ENCODE measurements at places on chromosomes 16 and 17.

DNA sequence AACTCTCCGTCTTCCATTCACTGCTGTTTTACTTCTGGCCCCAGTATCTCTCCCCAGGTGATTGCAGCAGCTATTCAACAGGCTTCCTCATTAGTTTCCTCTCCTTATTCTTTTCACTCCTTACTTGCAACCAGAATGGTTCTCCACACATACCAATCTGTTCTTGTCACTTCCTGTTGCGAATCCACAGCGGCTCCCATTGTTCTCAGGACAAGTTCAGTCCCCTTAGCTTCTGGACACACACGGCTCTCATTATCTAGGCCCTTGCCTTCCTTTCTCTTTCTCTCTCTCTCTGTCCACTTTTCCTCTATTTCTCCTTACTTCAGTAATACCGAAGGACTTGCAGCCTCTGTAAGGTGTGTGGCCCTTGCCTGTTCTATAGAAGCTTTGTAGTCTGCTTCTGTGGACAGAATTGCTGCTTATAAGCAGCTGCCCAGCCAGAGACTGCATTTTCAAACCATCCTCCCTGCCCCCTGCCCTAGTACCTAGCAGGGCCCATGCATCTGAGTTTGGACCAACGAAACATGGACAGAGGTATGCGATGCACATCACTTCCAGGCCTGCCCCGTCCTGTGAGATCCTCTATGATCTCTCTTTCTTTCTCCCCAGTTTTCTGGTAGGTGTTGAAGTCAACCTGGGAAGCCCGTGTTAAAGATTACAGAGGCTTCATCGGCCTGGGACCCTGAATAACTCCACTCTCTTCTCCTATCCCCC is 45.7 kb downstream of the VAT1L start:
- peak; percentile 76 for DNase-seq

GRCh38 chr16:11210260-11210659 is 45.7 kb downstream of the SOCS1 start:
- DNase-seq = no peak

DNA sequence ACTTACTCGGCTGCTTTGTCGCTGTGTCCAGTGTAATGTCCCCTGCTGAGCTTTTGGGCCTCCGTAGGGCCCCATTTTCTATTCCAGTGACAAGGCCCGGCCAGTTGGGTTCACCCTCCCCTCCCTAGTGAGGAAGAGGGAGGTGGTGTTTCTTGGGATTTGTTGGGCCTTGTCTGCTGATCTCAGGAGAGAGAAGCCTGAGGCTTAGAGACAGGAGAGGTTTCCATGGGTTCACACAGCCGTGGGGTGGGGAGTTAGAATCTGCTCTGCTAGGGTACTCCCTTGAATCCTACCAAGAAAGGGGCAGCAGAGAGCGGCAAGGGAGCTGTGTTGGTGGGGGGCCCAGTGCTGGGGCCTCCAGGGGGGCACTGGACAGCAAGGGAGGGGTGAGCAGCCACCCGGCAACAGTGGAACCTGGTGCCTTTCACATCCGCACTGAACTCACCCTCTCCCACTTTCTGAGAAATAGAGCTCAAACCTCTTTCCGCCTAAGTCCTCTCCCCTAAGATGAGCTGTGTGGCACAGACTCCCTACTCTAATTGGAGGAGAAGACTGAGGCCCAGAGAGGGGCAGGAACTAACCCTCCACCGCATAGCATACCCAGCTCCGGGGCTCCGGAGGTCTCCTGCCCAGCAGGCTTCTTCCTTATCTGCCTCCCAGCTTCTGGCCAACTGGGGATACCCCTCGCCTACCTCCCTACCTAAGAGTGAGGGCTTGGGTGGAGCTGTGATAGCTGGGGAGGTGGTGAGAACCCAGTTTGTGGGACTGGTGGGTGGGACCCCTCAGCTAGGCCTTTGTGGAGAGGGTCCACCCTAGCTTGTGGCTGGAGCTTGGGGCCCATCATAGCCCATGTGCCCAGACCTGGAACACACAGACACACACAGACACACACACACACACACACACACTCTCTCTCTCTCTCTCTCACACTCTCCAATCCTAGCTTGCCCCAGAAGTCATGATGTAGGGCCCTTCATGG is 6.8 kb downstream of the TBKBP1 start:
- DNase-seq = no peak

- peak; percentile 54 for DNase-seq
Observed at GRCh38 chr16:4328046-4328781, 12.3 kb downstream of the GLIS2 start.

DNA sequence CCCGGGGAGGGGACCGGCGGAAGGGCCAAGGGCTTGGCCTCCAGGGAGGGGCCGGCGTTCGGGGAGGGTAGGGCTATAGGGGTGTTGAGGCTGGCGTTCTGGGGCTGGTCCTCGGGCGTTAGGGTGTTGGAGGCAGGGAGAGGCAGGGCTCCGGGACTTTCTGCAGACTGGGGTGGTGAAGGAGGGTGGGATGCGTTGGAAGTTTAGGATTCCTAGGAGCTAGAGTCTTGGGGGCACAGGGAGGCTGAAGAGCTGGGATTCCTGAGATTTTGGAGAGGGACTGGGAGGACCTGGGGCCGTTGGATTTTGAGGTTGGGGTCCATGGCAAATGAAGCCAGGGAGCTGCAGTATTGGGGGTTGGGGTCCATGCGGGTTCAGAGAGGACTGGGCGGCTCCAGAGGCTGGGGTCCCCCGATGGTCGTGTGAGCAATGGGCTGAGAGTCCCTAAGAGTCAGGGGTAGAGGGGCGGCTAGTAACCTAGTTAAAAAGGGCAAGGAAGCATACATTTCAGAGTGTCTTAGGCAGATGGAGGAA is 740 bp downstream of the NFATC2IP start:
- DNase-seq = no peak
